ENCODE measurements at places on chromosomes 3 and 15.
A peak's percentile ranks its signal among the peaks of the same experiment; 100 is the strongest.

GRCh38 chr3:194307849-194308248, 43.3 kb downstream of the CPN2 start:
- DNase-seq = no peak

- no peak for DNase-seq
Measured at GRCh38 chr3:107892955-107893624, 197.7 kb downstream of the CD47 start.

DNA sequence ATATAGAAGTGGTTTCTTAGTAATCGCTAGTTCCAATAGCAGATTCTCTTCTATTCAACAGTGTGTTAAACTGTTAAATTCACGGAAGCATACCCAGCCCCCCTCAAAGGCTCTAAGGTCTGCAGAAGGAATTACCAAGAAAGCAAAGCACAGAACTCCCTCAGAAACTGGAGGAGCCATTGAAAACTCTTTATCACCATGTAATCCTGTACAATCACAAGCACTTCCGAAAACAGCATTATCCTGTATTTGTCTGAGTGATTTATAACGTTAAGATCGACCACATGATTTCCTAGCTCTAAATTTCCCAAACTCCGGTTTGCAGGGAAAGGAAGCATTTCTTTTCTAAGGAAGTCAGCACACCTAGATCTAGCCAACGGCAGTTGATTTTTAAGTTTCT, 20.0 kb downstream of the MYO1E start:
- DNase-seq = no peak

GRCh38 chr15:30984118-30984517, 7.3 kb downstream of the MTMR10 start:
- DNase-seq = no peak

GRCh38 chr3:176766862-176767261, 430.4 kb downstream of the TBL1XR1 start:
- DNase-seq = no peak

- peak; percentile 31 for DNase-seq
Measured at GRCh38 chr3:184154885-184155643, at the start of gene DVL3. DVL3 (plus strand) TSS chr3:184155377; CDS start chr3:184155636, 259 bp downstream.

DNA sequence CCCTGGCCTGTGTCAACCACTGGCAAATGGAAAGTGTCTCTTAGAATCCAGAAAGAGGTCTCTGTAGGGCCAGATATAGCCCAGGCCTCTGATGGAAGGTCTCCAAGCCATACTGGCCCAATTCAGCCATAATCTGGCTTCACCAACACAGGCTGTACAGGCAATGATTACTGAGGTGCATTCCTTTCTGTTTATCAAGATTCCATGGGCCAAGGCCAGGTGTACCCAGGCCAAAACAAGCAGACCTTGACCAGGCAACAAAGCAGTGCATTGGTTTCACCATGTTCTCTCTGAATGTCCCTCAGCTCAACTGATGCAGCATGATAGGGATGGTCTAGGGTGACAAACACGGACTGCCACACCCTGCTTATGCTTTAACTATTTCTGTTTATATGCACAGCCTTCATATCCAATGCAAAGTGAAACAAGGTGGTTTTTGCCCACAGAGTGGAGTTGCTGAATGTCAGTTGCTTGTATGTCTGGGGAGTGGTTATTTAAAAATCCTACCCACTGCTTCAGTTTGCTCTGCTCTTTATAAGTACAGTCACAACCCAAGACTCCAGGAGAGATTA, 25.2 kb downstream of the CCNL1 start:
- DNase-seq = no peak

- no peak for DNase-seq
Measured at GRCh38 chr3:195735036-195735695, 14.4 kb downstream of the MUC20 start.

GRCh38 chr3:51954713-51955112, 468 bp upstream of the GPR62 start:
- DNase-seq = no peak

DNA sequence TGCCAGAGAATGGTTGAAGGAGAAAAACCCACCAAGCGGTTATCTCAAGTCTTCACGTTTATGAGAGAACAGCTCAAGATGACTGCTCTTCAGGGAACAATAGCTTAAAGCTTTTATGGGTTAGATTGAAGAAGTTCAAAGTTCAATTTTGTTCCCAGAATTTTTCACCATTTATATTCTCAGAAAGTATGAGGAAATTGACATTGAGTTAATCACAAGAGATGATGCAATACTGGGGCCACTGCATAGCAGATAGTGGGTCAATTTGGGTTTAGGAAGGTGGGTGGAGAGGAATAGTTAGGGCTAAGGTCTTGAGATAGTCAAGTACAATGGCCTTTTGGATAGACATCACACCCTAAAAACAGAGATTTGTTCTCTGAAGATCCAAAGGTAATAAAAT, 539.3 kb downstream of the SQOR start:
- no peak for DNase-seq

DNA sequence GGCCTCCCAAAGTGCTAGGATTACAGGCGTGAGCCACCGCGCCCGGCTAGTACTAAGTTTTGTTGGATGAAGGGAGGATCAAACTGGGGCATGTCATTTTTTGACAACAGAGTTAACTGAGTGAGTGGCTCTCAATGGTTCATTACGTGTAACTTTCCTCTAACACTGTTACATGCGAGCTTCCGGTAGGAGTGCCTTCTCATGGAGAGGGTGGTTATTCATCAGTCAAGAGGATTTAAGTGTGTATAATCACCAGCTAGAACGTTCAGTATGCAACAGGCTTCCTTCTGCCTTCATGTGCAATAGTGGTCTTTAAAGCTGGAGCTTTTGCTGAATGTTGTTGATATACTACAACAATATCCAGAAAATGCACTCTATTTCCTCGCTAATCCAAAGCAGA, 19.1 kb upstream of the GOLGA8A start:
- DNase-seq = no peak

GRCh38 chr15:27582726-27583410, 516.2 kb downstream of the OCA2 start:
- DNase-seq = no peak

- DNase-seq = peak; percentile 86
Measured at GRCh38 chr3:46293991-46294833, 52.0 kb downstream of the CCR3 start.

DNA sequence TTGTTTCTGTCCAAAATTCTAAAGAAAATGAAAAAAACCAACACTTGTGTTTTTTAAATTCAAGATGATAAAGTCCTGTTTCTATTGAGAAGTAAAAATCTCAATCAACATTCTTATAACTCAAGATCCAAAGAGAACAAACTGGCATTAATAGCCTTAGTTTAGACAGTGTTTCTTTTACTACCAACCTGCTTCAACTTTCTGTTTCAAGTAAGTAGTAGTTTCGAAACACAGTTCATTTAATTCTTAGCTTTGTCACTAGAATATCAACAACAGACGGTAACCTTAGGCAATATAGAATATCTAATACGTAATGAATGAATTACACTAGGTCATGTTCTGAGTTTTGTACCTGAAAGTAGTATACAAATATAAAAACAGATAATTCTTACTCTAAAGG, 23.7 kb downstream of the CIP2A start:
- DNase-seq = no peak

GRCh38 chr3:792630-793029, 300.2 kb upstream of the CNTN6 start:
- no peak for DNase-seq

DNA sequence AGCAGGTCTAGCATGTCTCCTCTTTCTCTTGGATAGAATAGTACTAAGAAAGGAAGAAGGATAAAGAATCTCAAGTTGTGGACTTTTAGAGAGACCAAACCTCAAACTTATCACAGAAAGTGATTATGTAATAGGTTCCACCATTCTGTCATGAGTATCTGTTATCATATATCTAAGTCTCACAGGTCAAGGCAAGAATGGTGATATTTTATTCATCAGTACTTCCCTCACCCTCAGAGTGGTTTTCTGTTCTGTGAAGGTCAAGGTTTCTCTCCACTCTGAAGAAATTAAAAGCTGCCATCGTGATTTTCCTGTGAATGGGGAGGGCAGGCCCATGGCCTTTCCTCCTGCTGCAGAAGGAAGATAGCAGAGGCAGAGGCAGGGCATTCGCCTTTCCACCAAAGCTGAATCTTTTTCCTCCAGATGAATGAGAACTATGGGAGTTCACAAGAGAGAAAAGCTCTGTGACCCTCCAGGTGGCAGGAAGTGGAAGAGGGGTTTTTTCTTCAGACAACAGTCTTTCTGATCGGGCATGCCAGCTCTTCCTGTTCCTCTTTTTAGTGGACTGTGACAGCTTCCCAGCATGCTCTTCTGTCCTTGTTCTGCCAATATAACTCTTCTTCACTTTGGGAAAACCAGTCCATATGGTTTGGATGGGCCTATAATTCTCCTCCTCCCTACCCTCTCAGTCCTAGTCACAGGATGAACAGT, 37.1 kb upstream of the CCK start:
- DNase-seq = no peak

DNA sequence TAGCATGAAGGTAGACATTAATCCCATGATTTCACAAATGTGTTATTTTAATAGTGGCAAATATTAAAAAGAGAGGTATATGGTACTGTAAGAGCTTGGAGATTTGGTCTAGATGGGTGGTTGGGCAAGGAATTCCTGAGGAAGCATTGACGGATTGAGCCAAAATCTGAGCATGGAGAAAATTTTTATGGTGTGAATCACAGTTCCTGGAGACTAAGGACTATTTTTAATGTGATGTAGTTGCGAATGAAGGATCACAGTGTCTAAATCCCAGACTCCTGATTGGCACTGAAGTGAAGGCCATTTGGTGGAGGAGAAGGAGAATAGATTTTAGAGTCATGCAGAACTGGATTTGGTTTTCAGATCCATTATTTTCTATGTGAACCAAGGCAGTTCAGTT, 188.7 kb upstream of the FEZF2 start:
- no peak for DNase-seq

- DNase-seq = no peak
Measured at GRCh38 chr3:88617283-88617682, 467.5 kb downstream of the C3orf38 start.

DNA sequence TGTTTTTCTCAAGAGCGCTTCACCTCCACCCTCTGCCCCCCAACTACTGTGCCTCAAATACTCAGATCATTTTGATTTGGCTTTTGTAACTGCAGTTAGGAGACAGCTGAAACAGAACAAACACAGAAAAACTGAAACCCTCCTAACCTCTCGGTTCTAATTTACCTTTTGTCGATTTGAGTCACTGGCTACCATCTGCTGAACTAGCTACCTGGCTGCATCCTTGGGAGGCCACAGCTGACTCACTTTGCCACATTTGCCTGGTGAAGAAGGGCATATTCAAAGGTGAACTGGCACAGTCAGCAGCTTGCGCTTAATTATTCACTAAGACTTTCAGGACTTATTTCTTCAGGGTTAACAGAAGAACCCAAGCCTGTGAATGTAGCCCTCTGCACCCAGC, 117.7 kb downstream of the FOXB1 start:
- peak; percentile 44 for DNase-seq

GRCh38 chr15:68558318-68559305, 20.2 kb upstream of the CORO2B start:
- no peak for DNase-seq

DNA sequence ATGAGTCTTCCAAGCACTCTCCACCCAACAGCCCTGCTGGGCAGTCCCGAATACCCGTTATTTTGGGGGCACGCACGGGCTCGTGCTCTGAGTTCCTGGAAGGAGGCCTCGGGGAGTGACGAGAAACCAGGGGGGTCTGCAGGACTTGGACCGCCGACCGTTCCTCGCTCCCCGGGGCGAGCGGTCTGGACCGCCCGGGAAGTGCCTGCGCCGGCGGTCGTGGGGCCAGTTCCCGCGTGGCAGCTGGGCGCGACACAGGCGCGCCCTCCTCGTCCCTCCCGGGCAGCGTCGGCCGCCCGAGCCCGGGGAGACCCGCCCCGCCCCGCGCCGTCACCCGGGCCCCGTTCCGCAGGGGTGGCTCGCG, 387 bp downstream of the GNB4 start:
- no peak for DNase-seq

DNA sequence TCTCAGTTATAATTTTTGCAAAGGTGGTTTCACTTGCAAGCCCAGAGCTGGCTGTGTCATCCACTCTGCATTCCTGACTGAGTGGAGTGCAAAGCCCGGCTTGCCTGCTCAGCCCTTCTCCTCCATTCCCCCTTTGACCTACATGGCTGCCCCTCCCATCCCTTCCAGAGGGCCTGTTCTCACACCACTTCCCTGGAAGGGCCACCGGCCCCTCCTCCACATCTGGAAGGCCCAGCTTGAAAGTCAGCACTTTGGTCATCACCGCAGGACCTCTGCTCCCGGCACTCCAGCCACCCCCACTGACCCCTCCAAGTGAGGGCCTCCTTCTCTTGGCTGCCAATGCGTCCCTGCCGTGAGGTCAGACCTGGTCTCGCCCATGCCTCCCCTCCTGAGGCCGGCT, 74.1 kb upstream of the RNF7 start:
- no peak for DNase-seq

GRCh38 chr15:31177951-31178350, 76.4 kb upstream of the TRPM1 start:
- DNase-seq = no peak

DNA sequence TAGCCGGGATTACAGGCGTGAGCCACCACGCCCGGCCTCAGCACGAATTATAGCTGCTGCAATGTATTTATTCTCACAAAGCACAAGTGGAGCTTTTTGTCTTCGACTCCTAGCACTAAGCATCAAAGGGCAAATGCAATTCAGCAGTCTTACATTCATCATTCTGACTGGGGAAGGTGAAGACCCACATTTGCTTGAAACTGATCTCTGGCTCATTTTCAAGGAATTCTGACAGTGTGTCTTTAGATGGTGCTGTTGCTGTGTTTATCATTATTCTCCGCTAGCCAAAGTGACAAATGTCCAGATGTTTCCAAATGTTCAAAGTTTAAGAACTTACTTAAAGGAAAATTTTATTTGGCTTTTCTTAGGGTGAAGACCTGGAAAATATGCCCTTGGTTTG, 55.9 kb downstream of the SGO1 start:
- no peak for DNase-seq

DNA sequence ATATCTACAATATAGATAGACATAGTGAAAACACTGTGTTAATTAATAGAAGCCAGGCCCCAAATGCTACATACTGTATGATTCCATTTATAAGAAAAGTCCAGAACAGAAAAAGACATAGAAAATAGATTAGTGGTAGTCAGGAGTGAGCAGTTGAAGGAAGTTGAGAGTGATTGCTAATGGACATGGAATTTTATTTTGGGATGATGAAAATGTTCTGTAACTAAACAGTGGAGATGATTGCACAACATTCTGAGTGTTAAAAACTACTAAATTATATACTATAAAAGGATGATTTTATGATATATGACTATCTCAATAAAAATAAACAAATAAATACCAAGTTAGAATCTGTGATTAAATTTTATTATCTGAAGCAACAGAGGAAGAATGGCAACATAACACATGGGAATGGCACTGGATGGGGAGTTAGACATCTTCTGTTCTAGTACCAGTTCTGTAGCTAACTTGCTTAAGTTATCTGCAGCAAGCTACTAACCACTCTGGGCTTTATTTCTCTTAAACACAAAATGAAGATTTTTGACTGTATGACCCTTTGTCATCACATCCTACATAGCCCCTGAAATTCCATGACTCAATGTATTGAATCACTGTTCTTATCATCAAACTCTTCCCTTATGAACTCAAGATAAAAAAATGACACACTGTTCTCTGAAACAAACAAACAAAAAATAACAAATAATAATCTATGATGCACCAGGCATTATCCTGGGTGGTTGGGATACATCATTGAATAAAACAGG, 612.7 kb downstream of the TBL1XR1 start:
- DNase-seq = no peak

- DNase-seq = peak; percentile 63
Measured at GRCh38 chr3:27357665-27358258, 11.4 kb downstream of the NEK10 start.

- no peak for DNase-seq
Measured at GRCh38 chr3:139518926-139519842, 20.4 kb downstream of the RBP1 start.
